ENCODE measurements at places on chromosomes 5 and 9.

- DNase-seq, result no peak
Measured at GRCh38 chr5:109411627-109412026, 1.9 kb upstream of the PJA2 start.

DNA sequence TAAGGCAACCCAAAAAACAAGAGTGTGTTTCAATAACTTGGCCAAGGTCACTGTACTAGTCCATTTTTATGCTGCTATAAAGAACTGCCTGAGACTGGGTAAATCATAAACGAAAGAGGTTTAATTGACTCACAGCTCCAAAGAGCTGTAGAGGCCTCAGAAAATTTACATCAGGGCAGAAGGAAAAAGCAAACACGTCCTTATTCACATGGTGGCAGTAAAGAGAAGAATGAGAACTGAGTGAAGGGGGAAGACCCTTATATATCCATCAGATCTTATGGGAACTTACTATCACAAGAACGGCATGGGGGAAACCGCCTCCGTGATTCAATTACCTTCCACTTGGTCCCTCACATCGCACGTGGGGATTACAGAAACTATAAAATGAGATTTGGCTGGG is 64.3 kb upstream of the CAMK4 start:
- no peak for DNase-seq

DNA sequence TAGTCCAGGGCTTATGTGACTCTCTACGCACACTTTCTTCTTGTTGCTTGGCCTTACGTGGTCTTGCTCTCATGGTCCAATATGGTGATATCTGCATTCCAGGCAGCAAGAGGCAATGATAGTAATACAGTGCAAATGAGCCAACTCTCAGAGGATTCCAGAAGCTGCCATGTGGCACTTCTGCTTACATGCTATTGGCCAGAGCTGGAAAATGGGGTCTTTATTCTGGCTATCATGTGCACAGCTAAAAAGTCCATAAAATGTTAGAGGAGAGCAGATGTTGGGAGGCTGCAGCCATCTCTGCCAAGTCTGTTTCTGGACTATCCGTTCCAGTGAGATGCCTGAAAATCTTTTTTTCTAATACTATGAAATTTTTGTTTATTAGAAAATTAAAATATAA is 2.9 kb upstream of the SEPTIN8 start:
- no peak for DNase-seq

DNA sequence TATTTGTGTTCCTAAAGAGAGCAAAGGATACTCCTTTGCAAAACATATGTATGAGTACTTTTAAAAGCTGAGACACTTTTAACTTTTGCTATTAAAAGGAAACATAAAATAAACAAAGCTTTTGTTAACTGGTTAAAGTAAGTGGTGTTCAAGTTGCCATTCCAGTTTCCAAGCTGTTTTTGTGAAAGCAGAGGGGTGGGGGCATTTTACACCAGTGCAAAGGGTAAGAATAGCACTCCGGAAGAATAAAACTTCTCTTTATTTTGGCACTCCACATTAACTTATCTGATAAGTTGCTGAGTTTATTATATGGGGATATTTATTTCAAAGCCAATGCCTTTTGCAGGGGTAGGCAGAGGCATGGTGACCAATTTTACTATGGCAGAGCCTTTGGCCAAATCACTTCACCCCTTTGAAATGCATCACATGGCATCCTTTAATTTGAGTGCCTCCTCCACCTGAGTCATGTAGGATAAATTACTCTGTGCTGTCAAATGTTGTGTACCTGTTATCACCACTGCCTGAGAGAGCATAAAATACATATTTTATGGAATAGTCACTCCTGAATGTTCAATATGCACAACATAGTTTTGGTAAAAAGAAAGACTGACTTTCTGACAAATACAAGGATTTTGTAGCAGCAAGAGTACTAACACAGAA is 62.9 kb downstream of the MLLT3 start:
- DNase-seq, result no peak

GRCh38 chr9:7405924-7406604 is 393.5 kb downstream of the DMAC1 start:
- no peak for DNase-seq

DNA sequence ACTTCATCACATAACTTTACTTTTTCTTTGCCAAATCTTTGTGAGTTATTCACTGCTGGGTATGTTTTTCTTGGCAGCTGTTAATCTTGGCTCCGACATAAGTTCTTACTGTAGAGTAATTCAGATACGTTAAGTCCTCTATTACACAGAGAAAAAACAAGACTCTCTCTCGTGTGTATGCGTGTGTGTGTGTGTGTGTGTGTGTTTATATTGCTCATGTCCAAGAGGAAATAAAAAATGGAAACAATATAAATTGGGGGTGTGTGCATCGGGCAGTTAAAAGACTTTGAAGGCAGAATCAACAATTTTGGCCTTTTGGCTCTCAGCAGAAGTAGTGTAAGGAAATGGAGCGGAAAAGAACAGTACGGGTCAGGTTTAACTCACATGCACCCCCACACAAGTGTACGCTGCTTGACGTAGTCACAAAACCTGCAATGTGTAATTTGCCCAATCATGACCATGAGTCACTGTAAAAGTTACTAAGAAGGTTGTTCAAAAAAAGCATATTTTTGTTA is 67.2 kb upstream of the IFNE start:
- DNase-seq, result no peak

DNA sequence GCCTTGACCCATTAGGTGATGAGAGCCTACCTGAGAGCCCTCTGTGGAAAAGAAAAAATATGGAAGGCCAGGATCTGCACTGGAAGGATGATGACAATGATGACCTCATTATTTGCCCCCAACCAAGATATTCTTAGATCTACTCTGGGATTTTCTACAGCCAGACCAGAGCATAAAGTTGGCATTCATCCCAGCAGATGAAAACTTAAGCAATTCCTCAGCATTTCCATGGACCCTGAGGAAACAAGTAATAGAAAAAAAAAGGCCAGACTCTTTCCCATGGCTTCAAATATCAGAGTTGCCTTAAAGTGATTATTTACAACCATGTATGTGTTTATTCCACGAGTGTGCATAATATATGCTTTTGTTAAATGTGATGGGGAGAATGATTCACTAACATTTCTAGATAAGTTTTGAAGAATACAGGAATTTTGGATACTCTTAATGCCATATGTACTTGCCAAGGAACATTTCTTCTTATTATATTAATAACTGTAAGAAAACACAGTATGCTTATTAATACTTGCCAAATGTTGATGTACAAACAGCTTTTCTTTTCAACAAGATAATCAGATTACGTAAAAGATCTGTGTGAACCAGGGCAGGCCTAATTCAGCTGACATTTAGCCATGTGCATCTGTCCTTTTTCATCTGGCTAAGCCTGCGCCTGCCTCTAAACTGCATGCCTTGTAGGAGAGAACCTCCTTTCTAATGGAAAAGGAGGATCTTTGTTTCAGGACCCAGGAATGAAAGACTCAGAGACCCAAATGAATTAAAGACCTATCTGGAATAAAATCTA is 94.8 kb downstream of the ARRDC3 start:
- DNase-seq, result no peak

DNA sequence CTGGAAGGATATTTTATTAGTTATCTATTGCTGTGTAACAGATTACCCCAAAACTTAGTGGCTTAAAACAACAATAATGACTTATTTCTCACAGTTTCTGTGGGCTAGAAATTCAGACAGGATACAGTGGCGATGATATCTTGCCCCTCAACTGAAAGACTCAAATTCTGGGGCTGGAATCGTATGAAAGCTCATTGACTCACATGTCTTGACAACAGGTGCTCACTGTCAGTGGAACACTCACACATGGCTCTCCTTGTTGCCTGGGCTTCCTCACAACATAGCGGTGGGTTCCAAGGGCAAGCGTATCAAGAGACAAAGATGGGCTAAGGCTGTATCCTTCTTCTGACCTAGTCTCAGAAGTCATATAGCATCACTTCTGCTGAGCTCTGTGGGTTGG is 3.7 kb upstream of the GNPDA1 start:
- no peak for DNase-seq

GRCh38 chr5:39432696-39433530 is 8.1 kb upstream of the DAB2 start:
- no peak for DNase-seq

DNA sequence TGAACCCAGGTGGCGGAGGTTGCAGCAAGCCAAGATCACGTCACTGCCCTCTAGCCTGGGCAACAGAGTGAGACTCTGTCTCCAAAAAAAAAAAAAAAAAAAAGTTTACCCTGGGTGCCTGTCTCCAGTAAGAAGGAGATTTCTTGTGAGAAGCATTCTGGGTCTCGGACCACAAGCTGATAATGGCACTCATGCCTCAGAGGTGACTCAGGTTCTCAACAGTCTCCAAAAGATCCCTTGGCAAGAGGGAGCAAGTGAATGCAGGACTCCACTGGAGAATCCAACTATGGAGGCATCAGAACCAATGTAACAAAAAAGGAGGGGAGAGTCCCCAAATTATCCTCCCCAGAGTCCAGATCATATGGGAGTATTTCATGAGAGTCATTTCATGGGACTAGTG is 106.0 kb upstream of the LRRTM2 start:
- no peak for DNase-seq

- no peak for DNase-seq
Measured at GRCh38 chr9:115327436-115328122, 209.6 kb upstream of the TNC start.

DNA sequence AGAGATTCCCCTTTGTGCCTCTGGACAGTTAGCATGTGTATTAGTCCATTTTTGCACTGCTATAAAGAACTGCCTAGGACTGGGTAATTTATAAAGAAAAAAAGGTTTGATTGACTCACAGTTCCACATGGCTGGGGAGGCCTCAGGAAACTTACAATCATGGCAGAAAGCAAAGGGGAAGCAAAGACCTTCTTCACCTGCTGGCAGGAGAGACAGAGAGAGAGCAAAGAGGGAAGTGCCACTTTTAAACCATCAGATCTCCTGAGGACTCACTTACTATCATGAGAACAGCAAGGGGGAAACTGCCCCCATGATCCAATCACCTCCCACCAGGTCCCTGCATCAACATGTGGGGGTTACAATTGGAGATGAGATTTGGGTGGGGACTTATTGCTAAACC is 6.0 kb downstream of the CFAP90 start:
- no peak for DNase-seq

DNA sequence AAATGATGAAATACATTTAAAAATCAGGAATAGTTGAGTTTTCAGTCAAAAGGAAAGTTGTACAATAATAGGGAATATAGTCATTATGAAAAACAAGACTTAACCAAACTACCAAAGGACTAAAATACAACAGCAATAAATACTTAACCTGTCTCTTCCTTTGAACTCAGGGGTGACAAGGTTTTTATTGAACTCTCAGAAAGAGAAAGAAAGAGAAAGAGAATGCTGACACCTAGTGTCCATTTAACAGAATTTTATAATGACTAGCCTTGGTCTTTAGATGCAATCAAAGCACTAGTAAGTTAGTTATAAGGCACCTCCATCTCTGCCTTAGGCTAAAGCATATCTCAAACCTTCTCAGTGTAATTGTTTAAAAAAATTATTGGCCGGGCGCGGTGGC is 47.5 kb downstream of the UIMC1 start:
- DNase-seq, result no peak

DNA sequence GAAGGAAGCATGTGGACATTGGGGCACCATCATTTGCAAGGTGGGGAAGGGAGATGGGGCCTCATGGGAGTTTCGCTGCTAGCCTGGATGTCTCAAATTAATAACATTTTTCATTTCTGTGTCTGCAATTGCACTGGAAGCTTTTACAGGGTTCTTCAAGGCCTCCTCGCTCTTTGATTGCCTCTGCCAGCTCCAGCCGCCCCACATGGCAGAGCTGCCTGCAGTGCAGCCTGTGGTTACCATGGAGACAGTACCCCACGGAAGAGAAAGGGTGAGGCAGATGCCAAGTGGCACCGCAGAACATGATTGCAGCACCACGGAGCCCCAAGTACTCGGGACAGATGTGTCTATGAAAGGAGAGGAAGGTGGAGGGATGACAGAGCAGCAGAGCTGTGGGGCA is 25.4 kb downstream of the CTNND2 start:
- no peak for DNase-seq

GRCh38 chr9:122754825-122755224 is 12.7 kb downstream of the OR1L6 start:
- DNase-seq, result no peak

GRCh38 chr5:53133020-53133419 is 23.5 kb upstream of the MOCS2 start:
- DNase-seq, result no peak

- DNase-seq, result no peak
Measured at GRCh38 chr9:133948131-133948530, 44.0 kb downstream of the VAV2 start.

GRCh38 chr5:137345396-137345795 is 153.7 kb downstream of the SPOCK1 start:
- no peak for DNase-seq

- DNase-seq, result no peak
Measured at GRCh38 chr9:98146101-98146991, 27.3 kb upstream of the TRIM14 start.

All from stimulated activated CD4-positive, alpha-beta T cell treated with anti-CD3 and anti-CD28 coated beads, Interleukin-1b, Interleukin-23, amount 100 ng/mL, for 1 hour (primary cell).